Chondrocyte (in vitro differentiated cells): ENCODE measurements at places on chromosomes 12 and 14. TPM values are rescaled to one million over a fixed set of nuclear protein-coding genes. Genes with fewer than 3 reads are reported as not detected.
A peak's percentile ranks its signal among the peaks of the same experiment; 100 is the strongest.

The GYS2 gene
- not detected in 3 replicates for total RNA-seq

The DDN gene
- 0.10 to 0.74 TPM (median 0.72 TPM) in 3 replicates for total RNA-seq

The CD69 gene
- not detected in 3 replicates for total RNA-seq

The KCNK13 gene
- total RNA-seq: not detected in 3 replicates

The INHBE gene
- total RNA-seq: 0.77 to 8.5 TPM (median 8.4 TPM) in 3 replicates

The PPP1R1A gene
- total RNA-seq: not detected in 3 replicates

The SAMD15 gene
- 1.2 to 3.3 TPM (median 1.4 TPM) in 3 replicates for total RNA-seq

The NOXRED1 gene
- 0.18 to 0.37 TPM (median 0.27 TPM) in 3 replicates for total RNA-seq

The CLEC4E gene
- 0.90 TPM in 1 of 3 replicates, not detected in the others for total RNA-seq

The B4GALNT3 gene
- 2.9 to 6.1 TPM (median 3.5 TPM) in 3 replicates for total RNA-seq

The FOXG1 gene
- not detected in 3 replicates for total RNA-seq

The KCNH5 gene
- total RNA-seq: not detected in 3 replicates

GRCh38 chr14:36996857-36997590, 175.4 kb downstream of the SLC25A21 start:
- no peaks in the 10 kb centered on the region for H3K36me3 ChIP-seq
- peaks cover 20% of the 10 kb centered on the region for H3K4me1 ChIP-seq
- H3K27me3 ChIP-seq: peaks cover 6% of the 10 kb centered on the region

- H3K4me3 ChIP-seq: no peak overlapping the region
- DNase-seq: no peak
- H3K27me3 ChIP-seq: no peaks in the 10 kb centered on the region
- H3K4me1 ChIP-seq: peaks cover 63% of the 10 kb centered on the region
- H3K27ac ChIP-seq: peak overlapping the region; percentile 86
Observed at GRCh38 chr12:58907391-58907790, 12.9 kb downstream of the LRIG3 start.

DNA sequence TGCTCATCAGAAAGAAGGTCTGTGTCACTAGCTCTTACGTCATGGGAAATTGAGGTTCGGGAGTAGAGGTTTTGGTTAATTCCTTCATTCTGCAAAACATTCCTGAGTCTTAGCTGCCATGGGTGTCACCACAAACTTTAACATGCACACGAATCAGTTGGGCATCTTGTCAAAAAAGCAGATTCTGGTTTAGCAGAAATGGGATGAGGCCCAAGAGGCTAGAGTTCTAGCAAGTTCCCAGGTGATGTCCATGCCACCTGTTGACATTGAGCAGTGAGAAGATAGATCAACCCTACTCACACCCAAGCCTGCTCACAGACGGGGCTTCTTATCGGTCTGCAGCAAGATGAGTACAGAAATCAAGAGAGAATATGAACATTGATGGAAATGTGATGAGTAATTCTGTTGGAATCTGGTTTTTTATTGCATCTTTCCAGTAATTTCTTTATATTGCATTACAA, 11.7 kb upstream of the RIN3 start:
- H3K27me3 ChIP-seq: no peaks in the 10 kb centered on the region
- H3K27ac ChIP-seq: peak overlapping the region; percentile 91
- H3K4me3 ChIP-seq: no peak overlapping the region
- H3K4me1 ChIP-seq: peaks cover 41% of the 10 kb centered on the region
- H3K36me3 ChIP-seq: no peaks in the 10 kb centered on the region

DNA sequence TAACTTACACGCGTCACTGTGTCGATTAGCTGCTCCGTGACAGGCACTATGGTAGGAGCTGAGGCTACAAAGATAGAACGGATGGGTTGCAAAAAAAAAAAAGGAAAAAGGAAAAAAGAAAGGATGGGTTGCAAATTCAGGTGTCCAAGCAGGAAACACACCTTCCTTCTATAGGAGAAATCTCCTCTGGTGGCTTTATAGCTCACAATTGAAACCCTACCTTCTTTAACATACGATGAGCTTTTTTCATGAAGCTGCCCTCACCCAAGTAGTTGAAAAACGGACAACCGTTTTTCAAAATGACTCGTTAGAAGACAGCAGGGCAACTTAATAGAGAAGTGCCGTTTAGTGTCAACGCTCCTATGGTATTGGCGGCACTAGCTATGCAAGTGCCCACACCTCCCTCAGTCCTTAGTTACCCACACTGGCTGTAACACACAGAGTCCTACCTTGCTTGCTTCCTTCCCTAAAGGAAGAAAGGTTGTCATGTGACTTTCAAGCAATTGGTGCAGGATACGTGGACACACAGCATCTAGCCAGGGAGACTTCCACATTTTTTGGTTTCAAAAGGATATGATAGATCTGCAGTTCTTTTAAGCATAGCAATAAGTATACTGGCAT, 682 bp upstream of the TRIP11 start:
- peak overlapping the region; percentile 98 for H3K4me3 ChIP-seq
- H3K27ac ChIP-seq: peak overlapping the region; percentile 100
- no peaks in the 10 kb centered on the region for H3K27me3 ChIP-seq
- H3K36me3 ChIP-seq: peaks cover 2% of the 10 kb centered on the region
- peaks cover 36% of the 10 kb centered on the region for H3K4me1 ChIP-seq

DNA sequence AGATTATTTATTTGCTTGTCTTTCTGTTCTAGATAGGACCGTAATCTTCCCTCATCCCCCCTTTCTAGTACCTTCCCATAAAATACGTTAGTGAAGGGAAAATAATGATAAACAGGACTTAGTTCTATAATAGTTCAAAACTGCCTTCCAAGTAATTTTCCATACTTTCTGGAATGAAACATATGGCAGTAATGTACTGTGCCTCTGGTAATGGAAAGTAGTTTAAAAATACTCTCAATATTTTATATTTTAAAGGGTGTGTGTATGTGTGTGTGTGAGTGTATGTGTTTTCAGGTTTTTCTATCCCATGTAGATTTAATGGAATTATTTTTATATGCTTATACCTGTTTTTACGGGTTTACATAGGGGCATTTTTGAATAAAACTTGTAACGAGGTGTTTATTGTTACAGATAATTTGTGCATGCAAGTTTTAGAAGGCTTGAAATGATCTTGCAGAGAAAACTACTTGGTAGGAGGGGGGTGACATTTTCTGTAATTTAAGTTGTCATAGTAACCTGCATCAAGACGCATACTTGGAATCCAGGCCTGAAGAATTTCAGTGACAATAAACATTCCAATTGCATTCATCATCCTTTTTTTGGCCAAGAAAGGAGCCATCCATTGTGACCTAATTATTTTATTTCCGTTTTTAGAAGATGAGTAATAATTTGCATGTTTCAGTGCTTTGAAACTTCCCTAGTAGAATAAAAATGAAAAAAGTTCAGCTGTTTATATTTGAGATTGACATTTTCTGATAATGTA, 38.9 kb downstream of the RASSF8 start:
- peak overlapping the region; percentile 69 for H3K27ac ChIP-seq
- no peak for DNase-seq
- no peaks in the 10 kb centered on the region for H3K27me3 ChIP-seq
- no peaks in the 10 kb centered on the region for H3K36me3 ChIP-seq
- H3K4me1 ChIP-seq: peaks cover 52% of the 10 kb centered on the region

- no peak for DNase-seq
- no peak overlapping the region for H3K4me3 ChIP-seq
- H3K36me3 ChIP-seq: no peaks in the 10 kb centered on the region
- no peaks in the 10 kb centered on the region for H3K27me3 ChIP-seq
- H3K27ac ChIP-seq: no peak overlapping the region
Observed at GRCh38 chr12:70069221-70070105, 173.8 kb upstream of the CNOT2 start.

GRCh38 chr12:56014205-56014604, 6.6 kb upstream of the IKZF4 start:
- peaks cover 3% of the 10 kb centered on the region for H3K36me3 ChIP-seq
- H3K4me1 ChIP-seq: peaks cover under 1% of the 10 kb centered on the region
- H3K4me3 ChIP-seq: no peak overlapping the region

- no peak overlapping the region for H3K4me3 ChIP-seq
- no peaks in the 10 kb centered on the region for H3K36me3 ChIP-seq
- DNase-seq: no peak
- H3K27ac ChIP-seq: no peak overlapping the region
- no peaks in the 10 kb centered on the region for H3K4me1 ChIP-seq
Observed at GRCh38 chr12:92194561-92194960, 48.9 kb upstream of the BTG1 start.

DNA sequence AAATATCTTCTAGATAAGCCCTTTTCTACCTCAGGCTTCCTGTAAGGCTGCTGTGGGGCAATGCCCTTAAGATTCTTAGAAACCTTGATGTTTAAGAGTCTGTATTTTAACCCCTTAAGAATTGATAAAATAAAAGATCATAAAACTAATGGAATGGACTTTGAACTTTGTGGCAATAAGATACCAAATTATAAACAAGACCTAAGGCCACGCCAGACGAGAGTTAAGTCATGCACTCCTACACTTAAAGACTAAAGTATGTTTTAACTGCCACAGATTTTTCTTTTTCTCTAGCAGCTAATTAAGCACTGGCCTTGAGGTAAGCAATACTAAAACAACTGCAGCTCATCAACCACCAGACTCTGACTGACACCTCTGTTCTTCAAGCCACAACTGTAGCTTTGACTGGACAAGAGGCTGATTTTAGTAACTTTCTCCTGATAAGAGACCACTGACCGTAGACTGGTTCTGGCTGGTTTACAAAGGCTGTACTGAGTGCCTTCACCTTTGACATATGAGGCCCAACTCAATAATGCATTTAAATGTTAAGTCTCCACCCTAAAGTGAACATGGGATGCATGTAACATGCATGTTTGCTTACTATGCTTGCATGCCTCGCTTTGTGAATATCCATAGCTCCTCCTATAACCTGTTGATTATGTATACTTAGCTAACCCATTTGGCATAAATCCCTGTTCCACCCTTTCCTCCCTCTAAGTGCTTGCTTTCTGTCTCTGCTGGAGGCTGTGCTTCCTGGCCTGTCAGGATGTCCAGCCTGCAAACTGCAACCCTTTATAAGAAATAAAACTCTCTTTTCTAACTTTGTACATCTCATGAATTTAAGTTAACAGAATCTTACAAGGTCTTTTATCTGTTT, 71.9 kb downstream of the KLHL28 start:
- H3K4me3 ChIP-seq: no peak overlapping the region
- H3K4me1 ChIP-seq: peaks cover 8% of the 10 kb centered on the region
- H3K36me3 ChIP-seq: no peaks in the 10 kb centered on the region
- DNase-seq: no peak

DNA sequence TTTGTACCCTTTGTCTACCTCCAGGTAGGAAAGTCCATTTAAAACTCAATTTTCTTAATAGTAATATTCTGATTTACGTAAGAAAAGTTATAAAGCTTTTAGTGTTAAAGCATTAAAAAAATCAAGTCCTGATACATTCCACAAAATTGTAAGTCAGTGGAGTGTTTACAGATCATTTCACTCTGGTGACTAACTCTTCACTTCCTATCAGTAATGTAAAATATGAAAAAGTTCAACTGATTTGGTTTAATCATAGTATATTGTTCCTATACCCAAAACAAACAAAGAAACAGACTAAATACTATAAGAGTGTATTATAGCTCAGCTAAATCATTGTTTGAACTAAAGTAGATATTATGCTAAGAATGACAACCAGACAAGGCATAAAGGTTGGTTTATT, 85.9 kb downstream of the VEZT start:
- no peaks in the 10 kb centered on the region for H3K27me3 ChIP-seq
- H3K4me1 ChIP-seq: peaks cover 32% of the 10 kb centered on the region
- DNase-seq: no peak

DNA sequence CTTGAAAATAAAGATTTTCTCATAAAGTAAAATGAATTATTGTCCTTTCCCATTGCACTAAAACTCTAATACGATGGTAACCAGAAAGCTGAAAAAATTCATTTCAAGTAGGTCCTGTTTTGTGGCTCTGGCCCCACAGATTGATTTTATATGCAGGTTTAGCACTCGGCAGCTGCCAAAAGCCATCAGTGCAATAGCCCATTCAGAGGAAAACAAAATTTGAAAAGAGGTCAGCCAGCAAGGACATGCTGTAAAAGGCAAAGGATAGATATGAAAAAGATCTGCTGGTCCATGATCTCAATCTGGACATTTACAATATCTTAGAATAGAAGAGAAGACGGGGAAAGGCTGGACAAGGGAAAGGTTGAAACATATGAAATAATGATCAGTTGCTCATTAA, 414.8 kb upstream of the NOVA1 start:
- no peaks in the 10 kb centered on the region for H3K4me1 ChIP-seq
- no peaks in the 10 kb centered on the region for H3K27me3 ChIP-seq
- no peak for DNase-seq
- no peak overlapping the region for H3K27ac ChIP-seq
- no peak overlapping the region for H3K4me3 ChIP-seq

GRCh38 chr14:41423503-41423902, 183.2 kb upstream of the LRFN5 start:
- H3K27me3 ChIP-seq: no peaks in the 10 kb centered on the region
- no peaks in the 10 kb centered on the region for H3K36me3 ChIP-seq
- no peak for DNase-seq
- H3K27ac ChIP-seq: no peak overlapping the region

DNA sequence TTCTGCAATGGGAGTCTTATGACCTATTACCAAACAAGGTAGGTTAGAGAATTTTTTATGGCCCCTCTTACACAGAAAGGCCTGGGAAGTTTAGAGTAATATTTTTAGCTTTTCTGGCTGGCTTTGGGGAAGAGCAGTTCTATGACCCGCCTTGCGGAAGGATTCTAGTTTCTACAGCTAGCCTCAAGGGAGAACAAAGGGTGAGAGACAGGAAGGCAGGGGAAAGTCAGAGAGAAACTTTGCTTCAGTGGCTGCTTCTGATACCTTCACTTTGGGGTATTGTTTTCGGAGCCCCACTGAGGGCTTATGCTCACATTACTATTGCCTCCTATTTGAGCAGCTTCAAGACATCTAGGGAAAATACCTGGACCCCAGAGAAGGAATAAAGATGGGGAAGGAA, 80.7 kb upstream of the NUDT4 start:
- no peaks in the 10 kb centered on the region for H3K36me3 ChIP-seq
- peaks cover 11% of the 10 kb centered on the region for H3K4me1 ChIP-seq
- H3K4me3 ChIP-seq: no peak overlapping the region
- no peak for DNase-seq
- H3K27ac ChIP-seq: no peak overlapping the region

DNA sequence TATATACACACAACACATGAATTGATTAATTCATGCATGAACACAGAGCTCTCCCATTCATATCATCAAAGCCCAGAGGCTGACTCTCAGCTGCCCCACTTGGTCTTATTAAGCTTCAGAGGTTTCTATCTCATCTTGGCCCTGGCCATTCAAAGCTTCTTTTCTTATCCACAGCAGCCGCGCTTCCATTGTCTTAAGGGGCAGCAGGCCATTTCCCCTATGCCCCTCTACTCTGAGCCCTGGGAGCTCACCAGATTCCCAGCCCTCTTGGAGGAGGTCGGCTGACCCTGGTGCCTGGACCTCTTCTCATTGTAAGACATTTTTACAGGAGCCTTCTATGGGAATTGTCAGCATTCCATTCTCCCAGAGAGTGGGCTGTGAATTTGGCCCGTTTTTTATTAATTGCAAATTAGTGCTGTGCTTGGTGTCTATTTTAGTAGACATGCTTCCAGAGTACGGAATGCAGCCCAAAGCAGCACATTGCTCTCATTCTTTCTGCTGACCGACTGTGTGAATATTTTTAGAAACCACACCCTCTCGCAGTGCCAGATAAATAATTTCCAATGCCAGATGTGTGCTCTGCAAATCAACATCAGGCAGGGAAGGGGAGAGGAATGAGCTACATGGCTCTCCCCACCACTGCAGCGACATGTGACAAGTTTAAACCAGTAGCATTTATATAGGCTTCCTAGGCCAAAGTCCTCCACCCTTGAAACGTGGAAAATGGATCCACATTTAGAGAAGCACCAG, 58.5 kb downstream of the NUAK1 start:
- peaks cover 98% of the 10 kb centered on the region for H3K4me1 ChIP-seq
- H3K36me3 ChIP-seq: peaks cover 54% of the 10 kb centered on the region
- H3K27ac ChIP-seq: peak overlapping the region; percentile 97
- H3K4me3 ChIP-seq: peak overlapping the region; percentile 34
